ENCODE measurements at places on chromosomes 12 and 14. TPM values are rescaled to one million over a fixed set of nuclear protein-coding genes. Genes with fewer than 3 reads are reported as not detected.

Gene ACTN1
- 47.5 TPM for total RNA-seq

Gene IRAK3
- 3.6 TPM for total RNA-seq

Gene ADSS1
- total RNA-seq = 1.9 TPM

Gene CLEC2A
- total RNA-seq = not detected

Gene CD4
- total RNA-seq = 224 TPM

Gene WSCD2
- 2.3 TPM for total RNA-seq

Gene ACVRL1
- total RNA-seq = not detected

Gene SCN8A
- 1.1 TPM for total RNA-seq

Gene GZMH
- total RNA-seq = 0.86 TPM

Gene PLCZ1
- not detected for total RNA-seq

Gene RD3L
- total RNA-seq = not detected

Gene NT5DC3
- total RNA-seq = 4.7 TPM

Gene TAS2R7
- total RNA-seq = not detected

Gene PDE3A
- total RNA-seq = 0.30 TPM

Gene HOXC6
- total RNA-seq = not detected

Gene CLEC7A
- total RNA-seq = 0.76 TPM

Gene CSAD
- total RNA-seq = 68.0 TPM

Gene TTC6
- not detected for total RNA-seq

Gene GARIN6
- not detected for total RNA-seq

Gene TMTC1
- not detected for total RNA-seq

Gene LAG3
- total RNA-seq = 8.2 TPM

Gene GPR162
- total RNA-seq = not detected

Gene HOXC4
- total RNA-seq = 0.32 TPM

Gene MAP1LC3B2
- 2.2 TPM for total RNA-seq

Gene DMAC2L
- total RNA-seq = 16.7 TPM

Gene RNASE3
- not detected for total RNA-seq

Gene OTUB2
- 0.25 TPM for total RNA-seq

Gene HSP90AA1
- total RNA-seq = 653 TPM

Gene TSPAN11
- total RNA-seq = not detected

Gene NEUROD4
- total RNA-seq = not detected

Gene CRIP1
- total RNA-seq = 558 TPM

Gene RERGL
- total RNA-seq = not detected

Gene ZNF891
- 3.0 TPM for total RNA-seq

Gene SDS
- total RNA-seq = not detected

Gene ACOT4
- 1.1 TPM for total RNA-seq

All from CD4-positive, CD25-positive, alpha-beta regulatory T cell (primary cell).